ENCODE measurements at places on chromosomes 16 and 17.

- no peak for DNase-seq
Measured at GRCh38 chr17:69061721-69062556, 1.2 kb upstream of the ABCA9 start.

- DNase-seq, result no peak
Measured at GRCh38 chr17:56710986-56711385, 117.5 kb downstream of the NOG start.

GRCh38 chr17:15431766-15432165 is 35.7 kb downstream of the CDRT4 start:
- DNase-seq, result no peak

DNA sequence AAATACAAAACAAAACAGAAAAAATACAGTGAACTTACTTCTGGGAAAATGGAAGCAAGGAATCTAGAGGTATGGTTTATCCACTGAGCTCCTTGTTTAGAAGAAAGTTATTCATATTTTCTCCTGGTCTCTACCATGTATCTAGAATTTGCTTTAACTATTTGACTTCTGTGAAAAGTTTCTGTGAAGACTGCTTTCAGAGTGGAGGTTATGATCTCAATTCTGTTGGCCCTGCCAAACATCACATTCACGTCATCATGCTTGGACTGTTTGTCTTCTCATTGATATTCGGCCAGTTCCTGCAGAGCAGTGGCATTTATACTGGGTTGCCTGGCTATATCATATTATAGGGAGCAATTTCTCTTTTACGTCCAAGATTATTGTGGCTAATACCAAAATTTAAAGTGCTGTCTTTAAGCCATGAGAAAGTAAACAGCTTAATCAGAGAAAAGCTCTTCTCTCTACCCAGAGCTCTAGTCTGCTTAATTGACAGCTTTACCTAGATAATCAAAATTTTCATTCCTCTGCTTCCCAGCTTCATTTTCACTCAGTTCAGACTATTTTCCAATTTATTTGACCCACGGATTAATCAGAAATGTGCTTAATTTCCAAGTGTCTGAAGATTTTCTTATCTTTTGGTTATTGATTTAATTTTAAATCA is at the start of gene ABCA8:
Gene ABCA8 (minus strand): TSS at position 212 of the 661 bp plus-strand sequence. CDS start 13,358 bp downstream, outside the sequence.
- no peak for DNase-seq

GRCh38 chr16:88467541-88467944 is 14.5 kb downstream of the ZFPM1 start:
- no peak for DNase-seq

GRCh38 chr16:8631818-8632465 is 10.4 kb downstream of the METTL22 start:
- DNase-seq, result no peak

DNA sequence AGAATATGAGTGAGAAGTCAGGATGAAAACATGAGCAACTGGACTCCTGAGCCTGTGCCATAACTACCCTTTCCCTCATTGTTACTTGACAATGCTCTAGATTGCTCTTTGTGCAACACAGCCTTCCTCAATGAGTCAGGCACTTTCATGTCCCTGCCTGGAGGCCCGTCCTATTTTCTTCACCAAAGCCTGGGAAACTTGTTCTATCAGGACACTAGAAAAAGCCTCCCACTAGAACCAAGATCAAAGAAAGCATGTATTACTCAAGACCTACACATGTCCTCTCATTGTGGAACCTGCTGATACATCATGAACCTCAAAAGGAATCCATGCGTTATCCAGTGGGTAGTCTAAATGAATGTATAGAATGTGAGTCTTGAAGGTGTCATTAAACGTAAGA is 624.5 kb downstream of the TOX3 start:
- no peak for DNase-seq

DNA sequence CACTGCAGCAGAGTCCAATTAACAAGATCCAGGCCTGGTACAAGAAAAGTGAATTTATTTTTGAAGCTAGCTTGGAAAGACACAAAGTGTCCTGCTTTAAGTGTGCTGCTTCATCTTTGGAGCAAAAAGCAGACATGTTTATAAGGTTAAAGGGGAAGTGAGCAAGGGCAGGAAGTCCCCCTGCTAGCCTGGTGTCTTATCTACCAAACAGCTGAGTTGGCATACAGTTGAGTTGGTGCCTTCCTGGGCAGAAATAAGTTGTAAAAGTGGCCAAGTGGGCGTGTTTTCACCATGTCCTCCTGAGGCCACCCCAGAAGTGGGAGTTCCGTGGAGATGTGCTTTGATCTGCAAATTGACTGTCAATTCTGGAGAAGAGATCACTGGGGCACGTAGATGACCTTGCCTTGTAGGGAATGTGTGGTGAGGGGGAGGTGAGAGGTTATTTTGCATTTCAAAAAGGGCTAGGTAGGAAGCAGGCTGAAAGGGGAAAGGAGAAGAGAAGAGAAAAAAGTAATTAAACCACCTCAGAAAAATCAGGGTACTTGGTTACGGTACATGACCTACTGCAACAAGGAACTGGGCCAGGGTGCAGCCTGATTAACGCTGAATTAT is 38.3 kb upstream of the HSBP1 start:
- DNase-seq, result peak; percentile 52

DNA sequence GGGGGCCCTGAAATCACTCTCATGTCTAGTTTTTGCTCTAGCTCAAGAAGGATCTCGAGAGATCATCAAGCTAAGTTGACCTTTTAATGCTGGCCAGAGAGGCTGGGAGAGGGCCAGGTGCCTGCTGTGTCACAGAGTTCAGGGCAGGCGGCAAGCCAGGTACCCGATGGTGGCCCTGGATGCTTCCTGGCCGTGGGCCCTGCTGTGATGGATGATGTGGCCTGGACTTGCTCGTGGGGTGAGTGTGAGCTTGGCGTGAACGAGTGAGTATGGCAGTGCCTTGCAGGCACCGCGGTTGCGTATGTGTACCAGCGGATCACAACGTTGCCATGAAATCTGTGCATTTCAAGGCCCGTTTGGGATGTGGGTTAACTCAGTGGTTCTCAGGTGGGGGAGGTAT is 7.4 kb downstream of the IRF8 start:
- DNase-seq, result no peak

GRCh38 chr16:12392585-12393091 is 411.0 kb downstream of the CPPED1 start:
- DNase-seq, result no peak

DNA sequence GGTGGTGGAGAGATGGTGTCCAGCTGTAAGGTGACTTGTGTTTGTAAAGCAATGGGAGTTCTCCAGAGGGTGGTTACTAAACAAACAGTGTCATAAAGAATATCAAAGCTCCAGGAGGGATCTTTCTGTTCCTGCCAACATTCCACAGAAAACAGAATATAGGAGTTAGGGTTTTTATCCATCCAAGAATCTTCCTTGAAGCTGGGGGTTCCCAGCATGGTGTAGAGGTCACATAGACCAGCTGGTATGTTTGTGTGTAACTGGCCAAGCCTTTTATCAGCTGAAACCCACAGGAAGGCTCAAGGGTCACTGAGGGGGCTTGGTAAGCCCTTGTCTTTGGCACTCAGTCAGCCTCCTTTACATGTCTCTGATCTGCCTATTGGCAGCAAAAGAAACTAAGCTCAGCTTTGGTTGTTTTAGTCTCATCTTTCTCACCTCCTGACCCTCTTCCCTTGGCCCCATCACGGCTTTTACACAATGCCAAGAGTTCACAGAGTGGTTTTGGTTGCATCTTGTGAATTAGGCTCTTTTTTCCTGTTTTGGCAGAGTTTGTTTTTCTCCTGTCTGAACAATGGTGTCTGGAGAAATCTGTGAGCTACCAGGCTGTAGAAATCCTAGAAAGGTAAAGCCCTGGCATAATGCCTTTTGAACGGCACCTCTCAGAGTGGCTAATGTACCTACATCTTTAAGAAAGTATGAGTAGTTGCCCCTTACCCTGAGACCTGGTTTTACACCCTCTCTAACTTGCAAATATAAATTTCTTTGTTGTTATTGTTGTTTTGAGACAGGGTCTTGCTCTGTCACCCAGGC is 4.6 kb downstream of the CNTD1 start:
- no peak for DNase-seq

GRCh38 chr16:49563666-49564065 is 190.1 kb downstream of the C16orf78 start:
- no peak for DNase-seq

GRCh38 chr17:6551869-6552531 is 4.4 kb downstream of the PITPNM3 start:
- DNase-seq, result no peak

GRCh38 chr16:30992276-30992780 is 7.3 kb downstream of the HSD3B7 start:
- no peak for DNase-seq

DNA sequence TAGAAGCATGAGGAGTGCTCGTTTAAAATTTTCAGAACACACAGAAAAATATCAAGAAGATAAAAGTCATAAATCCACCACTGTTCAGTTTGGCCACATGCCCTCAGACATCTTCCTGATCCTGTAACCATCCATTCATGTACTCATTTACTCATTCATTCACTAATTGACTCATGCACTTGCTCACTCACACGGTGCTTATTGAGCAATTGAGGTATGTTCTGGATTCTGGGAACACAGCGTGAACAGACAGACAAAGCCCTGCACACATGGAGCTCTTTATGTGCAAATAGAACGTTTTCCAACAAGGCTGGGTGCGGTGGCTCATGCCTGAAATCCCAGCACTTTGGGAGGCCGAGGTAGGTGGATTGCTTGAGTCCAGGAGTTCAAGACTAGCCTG is 10.2 kb upstream of the NATD1 start:
- DNase-seq, result no peak

DNA sequence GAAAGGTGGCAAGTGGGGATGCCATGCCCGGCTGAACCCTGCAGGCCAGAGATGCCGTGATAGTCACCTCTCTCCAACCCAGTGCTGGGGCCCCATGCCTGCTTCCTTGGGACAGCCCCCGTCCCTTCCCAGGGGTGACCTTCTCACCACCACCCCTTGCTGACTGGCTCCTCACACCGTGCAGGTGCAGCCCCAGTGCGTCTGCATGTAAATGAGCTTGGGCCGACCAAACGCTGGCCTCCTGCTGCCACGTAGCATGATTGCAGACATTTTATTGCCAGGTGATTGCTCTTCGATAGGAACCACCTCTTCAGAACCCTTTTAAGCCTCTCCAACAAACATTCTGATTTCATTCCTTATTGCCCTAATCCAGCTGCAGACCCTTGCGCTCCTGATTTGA is 32.5 kb downstream of the ASIC2 start:
- DNase-seq, result no peak

DNA sequence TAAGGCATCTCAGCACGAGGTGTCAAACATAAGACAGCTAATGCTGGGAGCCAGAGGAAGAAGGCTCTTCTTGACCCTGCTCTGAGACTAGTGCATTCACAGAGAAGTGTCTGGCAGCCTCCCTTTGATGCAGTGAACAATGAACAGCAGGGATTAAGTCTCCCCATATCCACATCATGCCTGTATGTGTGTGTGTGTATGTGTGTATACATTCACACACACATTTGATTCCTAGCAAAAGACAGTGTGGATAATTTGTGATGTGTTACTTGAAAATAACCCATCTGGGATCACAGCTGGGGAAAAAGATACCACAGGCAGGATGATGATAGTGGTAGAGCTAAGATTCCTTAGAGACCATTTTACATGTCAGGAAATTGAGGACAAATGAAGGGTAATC is 485.9 kb upstream of the GOT2 start:
- no peak for DNase-seq

DNA sequence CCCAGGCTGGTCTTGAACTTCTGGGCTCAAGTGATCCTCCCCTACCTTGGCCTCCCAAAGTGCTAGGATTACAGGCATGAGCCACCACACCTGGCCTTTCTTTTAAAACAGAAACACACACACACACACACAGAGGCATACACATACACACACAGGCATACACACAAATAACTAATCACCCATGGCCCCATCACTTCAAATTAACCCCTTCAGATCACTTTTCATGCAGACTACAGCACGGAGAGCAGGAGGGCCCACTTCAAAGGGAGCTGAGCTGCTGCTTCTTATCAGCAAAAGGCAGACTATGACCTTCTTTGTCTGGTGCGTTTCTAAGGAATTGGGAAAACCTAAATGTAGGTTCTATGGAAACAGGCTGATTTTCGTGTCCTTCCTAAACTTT is 1.9 kb downstream of the CLCN7 start:
- DNase-seq, result no peak

Data from inflammatory macrophage (primary cell).